ENCODE measurements at places on chromosomes 16 and 17.

- no peak for DNase-seq
Observed at GRCh38 chr17:18257268-18257981, 1.1 kb downstream of the FLII start.

- DNase-seq: peak; percentile 35
Observed at GRCh38 chr17:3843935-3844516, 2.0 kb downstream of the NCBP3 start.

DNA sequence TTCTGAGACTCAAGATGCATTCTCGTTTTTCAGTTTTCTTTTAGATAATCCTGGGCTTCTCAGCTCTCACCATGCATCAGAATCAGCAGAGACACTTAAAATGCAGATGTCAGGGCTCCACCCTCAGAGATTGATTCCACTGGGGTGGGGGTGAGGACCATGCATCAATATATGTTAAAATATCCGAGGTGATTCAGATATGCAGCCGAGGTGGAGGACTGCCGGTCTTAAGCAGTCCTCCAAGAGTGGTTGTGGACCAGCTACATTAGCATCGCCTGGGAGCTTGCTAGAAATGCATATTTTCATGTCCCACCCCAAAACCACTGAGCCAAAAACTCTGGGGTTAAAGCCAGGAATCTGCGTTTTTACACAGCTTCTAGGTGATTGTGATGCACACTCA is 501.3 kb downstream of the CDH13 start:
- DNase-seq: no peak

DNA sequence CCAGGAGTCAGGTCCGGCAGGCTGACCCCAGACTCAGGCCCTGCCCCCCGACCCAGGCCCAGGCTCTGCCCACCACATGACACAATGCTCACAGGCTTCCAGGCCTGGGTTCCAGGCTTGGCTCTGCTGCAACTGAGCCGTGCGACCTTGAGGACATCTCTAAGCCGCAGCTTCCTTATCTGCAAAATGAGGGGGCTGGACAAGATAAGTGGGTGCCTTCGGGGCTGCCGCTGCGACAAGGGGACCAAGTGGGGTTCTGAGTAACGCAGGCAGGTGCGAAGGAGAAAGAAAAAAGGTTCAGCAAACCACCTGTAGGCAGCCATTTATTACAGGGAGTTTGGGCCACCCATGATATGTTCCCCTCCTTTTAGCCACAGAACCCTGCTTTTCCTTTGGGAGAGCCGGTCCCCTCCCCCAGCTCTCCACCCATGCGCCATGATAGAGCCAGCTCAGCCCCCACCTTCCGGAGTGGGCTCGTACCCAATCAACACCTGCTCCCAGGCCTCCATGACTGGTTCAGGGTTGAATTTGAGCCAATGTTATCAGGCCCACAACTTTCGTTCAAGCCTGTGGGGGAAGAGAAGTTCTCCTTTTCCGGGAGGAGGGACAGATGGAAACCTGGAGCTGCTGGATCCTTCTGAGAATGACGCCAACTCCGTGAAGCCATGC is 38.2 kb downstream of the RTN4RL1 start:
- DNase-seq: no peak

GRCh38 chr17:82544431-82545070 is 25.0 kb downstream of the FOXK2 start:
- no peak for DNase-seq

DNA sequence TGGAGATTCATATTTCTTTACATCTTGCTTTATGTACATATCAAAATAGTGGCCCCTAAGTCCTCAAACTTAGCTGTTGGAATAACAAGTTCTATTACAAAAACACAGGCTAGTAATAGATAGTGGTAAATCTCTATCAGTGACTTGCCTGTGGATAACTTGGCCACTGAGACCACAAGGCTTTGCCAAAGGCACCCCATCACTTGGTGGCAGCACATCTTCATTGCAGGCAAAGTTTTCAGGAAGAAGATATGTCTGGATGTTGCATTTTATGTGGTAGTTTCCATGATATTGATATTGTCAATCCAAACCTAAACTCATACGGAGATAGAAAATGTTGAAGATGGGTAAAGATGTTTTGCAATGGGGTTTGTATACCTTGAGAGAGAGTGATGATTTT is 58.5 kb downstream of the KNOP1 start:
- DNase-seq: no peak

DNA sequence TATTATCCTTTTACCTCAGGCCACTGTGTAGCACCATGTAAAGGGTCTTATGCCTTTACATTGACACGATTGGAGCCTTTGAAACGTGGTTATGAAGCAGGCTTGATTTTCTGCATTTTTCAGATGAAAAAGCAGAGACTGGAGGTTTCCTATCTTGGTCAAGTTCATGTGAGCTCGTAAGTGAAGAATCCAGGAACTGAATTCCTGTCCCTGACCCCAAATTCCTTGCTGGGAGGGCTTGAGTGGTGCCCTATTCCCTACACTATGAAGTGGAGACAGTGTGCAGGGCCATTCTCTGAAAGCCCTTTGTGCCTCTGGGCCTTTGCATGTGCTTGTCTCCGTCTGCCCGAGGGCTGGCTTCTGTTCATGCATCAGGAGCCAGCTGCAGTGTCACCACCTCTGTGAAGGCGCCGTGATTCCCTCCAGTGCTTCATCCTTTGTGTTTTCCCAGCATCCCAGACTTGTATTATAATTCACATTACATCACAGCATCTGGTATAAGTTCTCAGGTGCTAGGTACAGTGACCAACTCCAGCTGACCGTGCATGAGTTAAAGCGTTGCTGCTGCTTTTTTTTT is 181.1 kb downstream of the SNX29 start:
- no peak for DNase-seq

GRCh38 chr16:19167710-19168370 is at the start of gene SYT17:
TSS of gene SYT17 (plus strand) at chr16:19168240. CDS start at chr16:19168647, 407 bp downstream.
- peak; percentile 47 for DNase-seq

All from NCI-H526 (cell line).